ENCODE measurements at places on chromosomes 3 and 15.

GRCh38 chr3:10935028-10935427, 57.5 kb upstream of the SLC6A1 start:
- no peak for DNase-seq

DNA sequence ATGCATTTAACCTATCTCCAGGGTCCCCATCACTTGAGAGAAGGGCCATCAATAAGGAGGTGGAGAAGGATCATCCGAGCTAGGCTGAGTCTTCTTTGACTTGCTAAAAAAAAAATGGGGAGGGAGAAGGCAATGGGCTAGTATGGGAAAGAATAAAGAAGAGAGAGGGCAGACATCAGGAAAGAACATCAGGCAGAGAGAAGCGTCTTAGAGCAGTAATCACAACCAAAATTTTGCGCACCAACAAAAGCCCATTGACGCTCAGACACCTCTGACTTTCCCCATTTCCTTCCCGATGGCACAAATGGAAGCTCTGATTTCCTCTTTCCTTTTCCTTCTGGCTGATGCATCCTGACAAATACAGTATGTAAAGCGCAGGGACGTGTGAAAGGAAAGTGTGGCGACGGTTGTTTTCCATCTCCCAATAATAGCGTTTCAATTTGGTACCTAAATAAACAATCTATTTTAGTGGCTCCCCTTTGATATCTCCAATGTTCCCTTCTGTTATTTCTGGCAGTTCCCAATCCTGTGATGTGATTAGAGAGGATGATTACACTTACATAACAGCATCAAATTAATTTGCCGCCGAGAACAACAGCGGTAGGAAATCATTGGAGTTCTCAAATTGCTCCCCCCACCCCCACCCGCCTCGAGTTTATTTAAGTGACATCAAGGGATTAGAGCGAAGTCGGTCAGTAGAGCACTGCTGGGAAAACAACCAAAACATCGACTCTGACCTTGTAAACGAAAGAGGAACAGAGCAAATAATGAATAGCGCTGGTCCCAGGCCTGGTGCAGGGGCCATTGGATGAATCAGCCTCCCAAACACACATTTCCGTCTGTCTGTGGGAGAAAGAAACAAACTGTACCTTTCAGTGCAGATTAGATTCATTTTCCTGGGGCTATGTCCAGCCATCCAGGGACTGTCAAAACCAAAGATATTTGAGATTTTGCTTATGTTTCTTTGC, 273.3 kb upstream of the ICE2 start:
- no peak for DNase-seq

- no peak for DNase-seq
Observed at GRCh38 chr3:111548092-111548491, 6.1 kb downstream of the CD96 start.

DNA sequence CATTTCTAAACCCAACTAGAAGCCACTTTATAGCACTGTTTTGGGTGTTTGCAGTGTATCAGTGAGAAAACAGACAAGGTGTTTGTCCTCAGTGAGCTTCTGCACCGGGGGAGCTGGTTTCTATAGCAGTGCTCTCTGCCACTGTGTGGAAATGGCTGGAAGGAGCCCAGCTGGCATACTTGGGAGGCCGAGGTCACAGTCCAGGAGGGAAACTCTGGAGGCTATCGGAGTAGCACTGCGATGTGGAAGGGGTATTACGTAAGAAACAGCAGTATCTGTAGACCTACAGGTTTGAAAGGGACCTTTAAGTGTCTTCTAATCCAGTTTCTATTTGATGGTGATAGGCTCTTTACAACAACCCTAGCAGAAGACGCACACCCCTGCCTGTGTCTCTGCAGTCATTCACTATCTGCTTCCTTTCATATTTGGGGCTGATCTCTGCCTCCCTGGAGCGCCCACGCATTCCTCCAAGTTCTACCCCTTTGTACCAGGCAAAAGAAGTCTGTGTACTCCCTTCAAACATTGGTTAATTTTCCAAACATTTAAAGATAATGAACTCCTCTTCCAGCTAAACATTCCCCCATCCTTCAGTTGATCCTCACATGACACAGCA, 87.4 kb upstream of the ADAMTS17 start:
- no peak for DNase-seq

GRCh38 chr15:61748529-61748928, 311.7 kb downstream of the VPS13C start:
- no peak for DNase-seq

DNA sequence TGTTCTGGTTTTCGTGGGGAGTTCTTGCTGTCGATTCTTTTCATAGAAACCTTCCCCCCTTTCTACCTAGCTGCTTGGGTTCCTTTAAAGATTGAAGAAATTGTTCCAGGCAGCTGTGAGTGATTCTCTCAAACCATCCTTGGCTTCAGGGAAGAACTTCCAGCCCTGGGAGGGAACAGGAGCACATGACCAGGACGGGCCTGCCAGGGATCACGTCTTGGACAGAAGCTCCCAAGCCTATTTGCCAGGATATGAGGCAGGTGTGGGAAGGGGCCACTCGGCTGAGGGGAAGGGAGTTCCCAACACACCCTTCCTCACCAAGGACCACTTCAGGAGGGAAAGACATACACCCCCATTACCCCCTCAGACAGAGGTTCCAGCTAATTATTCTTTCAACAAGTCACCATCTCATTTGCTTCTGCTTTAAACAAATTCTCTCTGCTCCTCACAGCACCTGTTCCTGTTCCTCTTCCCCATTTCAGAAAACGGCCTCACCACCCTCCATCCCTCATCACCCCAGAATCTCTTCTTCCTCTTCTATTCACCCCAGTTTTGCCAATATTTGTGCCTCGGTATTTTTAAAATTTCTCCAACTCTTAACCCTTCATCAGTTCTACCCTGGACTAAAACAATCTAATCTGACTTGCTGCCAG, 62.5 kb downstream of the WHAMM start:
- DNase-seq = no peak

Data from RCC 7860 (cell line).